ENCODE measurements at places on chromosomes 12 and 14.

GRCh38 chr12:130826151-130826801 lies 12.8 kb downstream of the STX2 start:
- DNase-seq = peak; percentile 61

GRCh38 chr12:108798551-108799221 lies 58.7 kb downstream of the SSH1 start:
- DNase-seq = no peak

DNA sequence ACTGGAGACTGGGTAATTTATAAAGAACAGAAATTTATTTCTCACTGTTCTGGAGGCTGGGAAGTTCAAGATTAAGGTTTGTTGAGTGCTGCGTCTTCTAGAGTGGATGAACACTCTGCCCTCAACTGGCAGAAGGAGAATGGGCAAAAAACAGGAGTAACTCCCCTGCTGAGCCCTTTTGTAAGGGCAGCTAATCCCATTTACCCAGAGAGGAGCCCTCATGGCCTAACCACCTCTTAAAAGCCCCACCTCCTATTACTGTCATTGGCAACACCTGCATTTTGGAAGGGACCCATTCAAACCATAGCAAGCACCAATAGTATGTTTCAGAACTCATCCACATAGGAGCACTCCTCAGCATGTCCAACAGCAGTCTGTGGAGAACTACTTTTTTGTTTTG lies 47.4 kb downstream of the BORCS5 start:
- DNase-seq = no peak

- DNase-seq = no peak
These were observed 42.7 kb downstream of the SSH1 start for GRCh38 chr12:108814462-108815211.

GRCh38 chr12:11798856-11799501 lies 149.5 kb downstream of the ETV6 start:
- DNase-seq = no peak

DNA sequence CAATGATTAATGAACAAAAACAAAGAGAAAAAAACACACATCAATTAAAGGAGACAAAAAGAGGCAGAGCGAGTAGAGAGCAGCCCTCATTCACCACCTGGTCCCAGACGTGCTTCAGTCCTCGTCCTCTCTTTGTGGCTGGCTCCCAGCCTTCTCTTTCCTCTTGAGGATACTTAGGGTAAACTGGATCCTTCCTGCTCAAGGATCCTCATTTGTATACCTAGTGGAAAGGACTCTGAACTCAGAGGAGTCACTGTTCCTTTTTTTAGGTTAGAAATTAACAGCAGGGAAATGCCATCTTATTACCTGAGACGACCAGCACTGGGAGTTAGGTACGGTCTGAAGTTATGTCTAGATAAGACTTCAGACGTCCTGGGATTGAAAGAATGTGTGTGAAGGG lies 9.7 kb downstream of the MLEC start:
- DNase-seq = no peak

DNA sequence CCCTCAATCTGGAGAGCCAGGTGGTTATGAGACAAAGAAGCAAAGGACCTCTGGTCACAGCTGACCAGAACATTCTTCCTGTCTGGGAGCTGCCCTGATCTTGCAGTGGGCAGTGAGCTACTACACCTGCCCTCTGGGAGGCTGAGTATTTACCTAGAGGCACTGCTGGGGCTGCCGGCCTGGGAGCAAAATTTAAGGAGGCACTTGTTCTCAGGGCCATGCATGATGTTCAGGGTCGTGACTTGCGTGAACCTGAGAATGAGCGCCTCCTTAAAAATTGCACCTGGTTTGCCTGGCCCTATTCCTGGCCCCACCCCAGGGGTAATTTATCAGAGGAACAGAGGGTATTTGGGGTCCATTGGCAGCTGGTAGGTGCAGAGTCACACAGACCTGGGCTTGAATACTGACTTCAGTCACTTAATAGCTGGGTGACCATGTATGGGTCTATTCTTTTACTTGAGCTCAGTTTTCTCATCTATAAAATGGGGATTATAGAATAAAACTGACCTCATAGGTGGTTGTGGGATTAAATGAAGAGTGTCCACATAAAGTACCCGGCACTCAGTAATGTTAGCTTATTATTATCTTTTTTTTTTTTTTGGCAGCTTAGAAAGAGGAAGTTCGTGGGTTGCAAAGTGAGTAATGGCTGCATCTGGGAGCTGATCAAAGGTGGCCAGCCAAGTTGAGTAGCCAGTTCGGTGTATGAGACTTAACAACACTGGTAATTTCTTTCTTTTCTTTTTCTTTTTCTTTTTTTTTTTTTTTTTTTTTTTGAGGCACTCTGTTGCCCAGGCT lies 107.4 kb upstream of the MED13L start:
- no peak for DNase-seq

DNA sequence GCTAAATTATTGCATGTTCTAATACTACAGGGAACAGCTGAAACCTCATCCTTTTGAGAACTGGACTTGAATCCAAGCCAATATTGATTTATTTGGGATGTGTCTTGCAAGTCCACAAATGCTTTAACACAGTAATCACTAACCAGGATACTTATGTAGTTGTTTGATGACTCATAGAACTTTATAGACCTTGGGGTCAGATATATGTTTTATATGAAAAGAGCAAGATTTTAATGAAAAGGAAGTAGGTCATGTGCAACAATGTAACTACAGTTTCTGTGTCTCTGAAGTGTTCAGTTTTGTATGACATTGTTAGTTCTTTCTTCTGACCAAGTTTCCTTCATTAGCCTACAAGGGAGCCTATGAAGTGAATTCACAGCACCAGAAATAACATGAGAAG lies 352.0 kb downstream of the ZFP36L1 start:
- DNase-seq = no peak

DNA sequence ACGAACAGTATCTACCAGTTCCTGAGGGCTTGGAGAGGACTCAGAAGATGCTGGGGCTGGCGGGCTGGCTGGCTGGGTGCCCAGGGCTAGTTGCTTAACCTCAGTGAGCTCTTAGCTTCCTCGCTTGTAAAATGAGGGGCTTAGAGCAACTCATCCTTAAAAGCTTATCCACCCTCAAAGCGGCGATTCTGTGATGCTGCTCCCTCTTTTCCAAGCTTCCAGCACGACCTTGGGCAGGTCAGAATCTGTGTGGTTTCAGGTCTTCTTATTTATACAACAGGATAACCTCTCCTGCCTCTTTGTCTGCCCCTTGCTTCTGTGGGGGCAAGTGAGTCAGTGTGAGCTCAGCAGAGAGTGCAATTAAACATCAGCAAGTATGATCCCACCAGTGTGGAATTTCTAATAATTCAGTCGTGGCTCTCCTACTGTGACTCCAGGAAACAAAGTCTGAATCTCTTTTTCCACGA lies 281.8 kb downstream of the KSR2 start:
- DNase-seq = no peak

GRCh38 chr12:132143336-132144071 lies 615 bp downstream of the DDX51 start:
- no peak for DNase-seq

DNA sequence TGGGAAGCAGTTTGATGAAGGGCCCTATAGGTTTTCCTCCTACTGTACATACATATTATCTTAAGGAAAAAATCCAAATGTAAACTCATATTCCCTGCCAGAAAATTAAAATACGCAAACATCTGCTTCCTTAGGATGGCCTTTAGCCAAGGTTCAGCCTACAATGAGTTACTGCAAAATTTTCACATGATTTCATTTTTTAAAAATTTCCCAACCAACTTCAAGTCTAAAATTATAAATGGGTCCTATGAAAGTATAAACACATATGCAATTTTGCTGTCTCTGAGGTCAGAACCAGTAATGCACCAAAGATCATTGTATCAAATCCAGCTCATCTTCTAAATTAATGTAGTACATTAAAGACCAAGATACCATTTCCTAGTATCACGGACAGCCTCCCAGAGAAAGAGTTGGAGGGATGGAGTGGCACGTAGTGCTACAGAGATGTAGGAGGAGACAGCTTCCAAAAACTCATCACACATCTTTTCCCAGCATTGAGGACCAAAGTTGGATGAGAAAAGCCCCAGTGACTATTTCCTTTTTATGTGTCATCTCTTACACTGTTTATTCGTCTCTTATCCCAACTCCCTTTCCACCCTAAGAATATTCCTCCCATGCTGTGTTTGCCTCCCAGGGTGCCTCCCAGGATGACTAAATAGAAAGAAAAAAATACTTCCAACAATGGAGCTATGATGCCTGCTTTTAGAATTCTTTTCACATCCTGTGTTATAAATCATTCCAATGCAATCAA lies 92.3 kb upstream of the SLCO1C1 start:
- no peak for DNase-seq

- no peak for DNase-seq
These were observed at the start of gene RTN1 for GRCh38 chr14:59870277-59871165. RTN1 (minus strand) TSS chr14:59870776; CDS start chr14:59870630, 146 bp downstream.

DNA sequence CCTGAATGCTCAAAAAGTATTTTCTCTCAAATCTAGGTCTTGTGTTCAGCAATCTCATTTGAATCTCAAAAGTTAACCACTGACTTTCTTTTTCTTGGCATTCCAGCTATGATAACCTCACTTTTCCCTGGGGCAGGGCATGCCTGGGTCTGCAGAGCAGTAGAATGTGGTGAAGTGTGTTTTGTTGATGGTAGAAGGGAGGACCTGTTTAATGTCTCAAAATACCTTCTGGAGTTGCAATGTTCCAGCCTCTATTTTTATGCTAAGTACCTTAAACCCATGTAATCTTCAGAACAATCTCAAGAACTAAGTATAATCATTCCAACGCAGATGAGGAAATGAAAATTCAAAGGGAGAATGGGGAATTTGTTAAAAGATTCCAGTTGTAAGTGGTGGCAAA lies 82.1 kb upstream of the FUT8 start:
- DNase-seq = no peak

DNA sequence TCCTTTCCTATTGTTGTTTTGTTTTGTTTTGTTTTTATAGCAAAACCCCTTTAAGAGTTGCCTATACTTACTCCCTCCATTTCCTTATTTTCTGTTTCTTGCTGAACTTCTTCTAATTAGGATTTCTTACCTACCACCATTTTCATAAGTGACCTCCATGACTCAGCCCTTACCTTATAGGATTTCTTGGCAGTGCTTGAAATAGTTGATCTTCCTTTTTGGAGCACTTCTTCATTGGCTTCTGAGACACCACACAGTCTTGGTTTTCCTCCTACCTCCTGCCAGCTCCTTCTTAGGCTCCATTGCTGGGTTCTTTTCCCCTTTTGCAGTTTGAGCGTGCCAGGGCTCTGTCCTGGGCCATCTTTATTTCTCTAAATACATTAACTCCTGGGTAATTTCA lies 23.4 kb upstream of the EID3 start:
- no peak for DNase-seq

DNA sequence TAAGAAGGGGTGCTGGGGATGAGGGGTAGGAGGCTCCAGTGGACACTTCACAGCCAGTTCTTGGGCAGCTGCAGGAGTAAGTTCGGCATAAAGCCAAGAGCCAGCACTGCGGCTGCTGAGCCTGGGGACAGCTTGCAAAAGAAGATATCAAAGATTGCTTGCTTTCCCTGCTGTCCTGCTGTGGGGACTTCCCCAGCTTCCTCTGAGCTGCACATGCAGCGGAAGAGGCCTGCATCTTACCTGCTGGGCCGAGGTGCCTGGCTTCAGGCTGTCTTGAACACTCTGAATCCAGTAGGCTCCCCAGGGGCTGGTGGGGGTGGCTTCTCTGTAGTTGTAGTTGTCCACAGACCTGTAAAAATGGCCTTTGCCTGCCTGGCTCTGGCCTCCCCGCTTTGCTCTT lies 1.3 kb downstream of the CHGA start:
- DNase-seq = no peak

DNA sequence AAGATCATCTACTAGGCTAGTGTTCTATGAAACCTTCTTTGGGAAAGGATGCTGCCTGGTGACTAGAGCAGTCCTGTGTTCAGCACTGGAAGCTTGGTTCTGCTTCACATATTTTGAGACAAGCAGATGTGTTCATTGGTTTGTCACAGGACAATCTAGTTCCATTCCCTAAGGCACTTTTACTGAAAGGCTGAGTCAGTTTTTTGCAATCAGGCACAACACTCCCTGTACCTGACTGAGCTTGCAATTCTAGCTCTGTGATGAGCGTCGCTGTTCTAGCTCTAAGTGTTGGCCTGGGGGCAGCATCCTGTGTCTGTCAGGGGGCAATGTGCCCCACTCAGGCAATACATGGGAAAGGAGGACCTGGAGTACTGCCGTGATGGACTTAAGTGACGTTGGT lies 144.4 kb downstream of the CAND1 start:
- no peak for DNase-seq

DNA sequence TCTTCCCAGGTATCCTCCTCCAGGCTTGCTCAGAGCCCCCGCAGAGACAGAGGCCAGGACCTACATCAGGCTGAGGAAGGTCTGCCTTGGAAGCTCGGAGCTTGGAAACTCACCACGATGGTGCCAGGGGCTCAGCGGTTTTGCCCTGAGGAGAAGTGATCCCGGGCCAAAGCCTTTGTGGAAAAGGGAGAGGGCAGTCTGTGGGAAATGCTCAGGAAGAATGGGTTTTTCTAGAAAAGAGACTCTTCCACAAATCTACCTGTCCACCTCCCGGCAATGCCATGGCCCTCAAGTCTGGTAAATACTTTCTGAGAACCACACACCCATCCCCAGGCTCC lies 8.0 kb downstream of the KRT2 start:
- DNase-seq = no peak

DNA sequence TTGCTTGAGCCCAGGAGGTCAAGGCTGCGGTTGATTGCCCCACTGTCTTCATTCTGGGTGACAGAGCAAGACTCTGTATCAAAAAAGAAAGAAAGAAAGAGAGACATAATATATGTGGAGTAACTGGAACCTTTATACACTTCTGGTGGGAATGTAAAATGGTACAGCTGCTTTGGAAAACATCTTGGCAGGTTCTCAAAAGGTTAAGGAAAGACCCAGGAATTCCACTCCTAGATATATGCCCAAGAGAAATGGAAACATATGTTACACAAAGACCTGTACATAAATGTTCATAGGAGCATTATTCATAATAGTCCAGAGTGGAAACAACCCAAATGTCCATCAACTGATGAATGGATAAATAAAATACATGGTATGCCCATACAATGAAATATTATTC lies 7.2 kb downstream of the RBMS2 start:
- DNase-seq = no peak

GRCh38 chr12:76901628-76902380 lies 23.0 kb upstream of the CSRP2 start:
- no peak for DNase-seq

DNA sequence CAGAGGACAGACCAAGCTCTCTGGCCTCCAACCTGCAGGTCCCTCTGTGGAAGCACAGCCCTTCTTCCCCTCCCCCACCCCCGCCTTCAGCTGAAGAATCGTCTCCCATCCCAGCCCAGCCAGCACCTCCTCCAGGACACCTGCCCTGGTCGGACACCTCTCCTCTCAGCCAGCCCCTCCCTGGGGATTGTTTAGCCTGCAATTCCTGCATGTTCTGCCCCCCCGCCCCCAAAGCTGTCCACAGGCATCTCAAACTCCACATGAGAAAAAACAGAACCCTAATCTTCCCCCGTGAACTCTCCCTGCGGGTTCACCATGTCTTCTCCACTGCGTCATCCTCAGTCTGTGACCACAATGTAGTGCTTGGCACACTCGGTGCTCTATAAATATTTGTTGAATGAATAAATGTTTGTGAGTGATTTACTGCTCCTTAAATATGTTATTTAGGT lies 24.1 kb downstream of the PRIMA1 start:
- no peak for DNase-seq

GRCh38 chr12:10393291-10393690 lies 3.5 kb upstream of the KLRK1 start:
- no peak for DNase-seq

Data from stimulated activated CD8-positive, alpha-beta memory T cell treated with anti-CD3 and anti-CD28 coated beads, Interleukin-15, amount 100 ng/mL, for 4 hours (primary cell).